ENCODE measurements at places on chromosomes 4 and X.
A peak's percentile ranks its signal among the peaks of the same experiment; 100 is the strongest.

DNA sequence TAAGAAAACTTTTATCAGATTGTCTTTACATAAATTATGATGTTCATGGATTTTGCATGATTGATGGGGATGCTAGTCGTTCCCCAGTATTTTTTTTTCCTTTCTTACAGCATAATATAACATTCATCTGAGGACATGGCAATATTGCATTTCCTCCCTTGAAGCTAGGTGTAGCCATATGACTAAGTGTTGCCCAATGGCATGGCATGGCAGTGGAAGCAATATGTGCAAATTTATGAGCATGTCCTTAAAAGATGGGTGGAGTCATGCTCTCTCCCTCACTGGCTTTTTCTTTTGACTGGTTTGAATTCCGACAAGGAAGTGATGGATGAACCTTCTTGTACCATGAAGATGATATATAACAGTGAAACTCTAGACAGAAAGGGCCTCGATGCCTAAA is 96.3 kb downstream of the BANK1 start:
- peak; percentile 33 for DNase-seq

- no peak for DNase-seq
Observed at GRCh38 chr4:69831646-69832325, 28.2 kb downstream of the SULT1E1 start.

- DNase-seq: peak; percentile 68
Observed at GRCh38 chrX:81316163-81316562, 114.3 kb downstream of the SH3BGRL start.

DNA sequence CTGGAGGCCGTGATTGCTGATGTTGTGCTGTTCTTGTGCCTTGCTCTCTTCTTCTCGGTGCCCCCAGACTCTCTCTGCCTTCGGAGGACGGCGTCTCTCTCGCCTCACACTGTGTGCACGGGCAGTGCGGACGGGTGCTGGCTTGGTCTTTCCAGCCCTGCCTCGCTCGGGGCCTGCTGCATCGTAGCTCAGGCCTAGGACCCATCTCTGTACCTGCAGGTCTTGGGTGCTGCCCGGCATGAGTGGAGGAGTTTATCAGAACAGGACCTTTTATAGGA is 18.2 kb downstream of the RGS12 start:
- DNase-seq: no peak

- DNase-seq: no peak
Observed at GRCh38 chr4:123893011-123893981, 496.7 kb downstream of the SPRY1 start.

- DNase-seq: peak; percentile 100
Observed at GRCh38 chr4:74374561-74375327, 9.8 kb downstream of the EREG start.

GRCh38 chrX:136598631-136599030 is 49.3 kb upstream of the CD40LG start:
- peak; percentile 7 for DNase-seq

DNA sequence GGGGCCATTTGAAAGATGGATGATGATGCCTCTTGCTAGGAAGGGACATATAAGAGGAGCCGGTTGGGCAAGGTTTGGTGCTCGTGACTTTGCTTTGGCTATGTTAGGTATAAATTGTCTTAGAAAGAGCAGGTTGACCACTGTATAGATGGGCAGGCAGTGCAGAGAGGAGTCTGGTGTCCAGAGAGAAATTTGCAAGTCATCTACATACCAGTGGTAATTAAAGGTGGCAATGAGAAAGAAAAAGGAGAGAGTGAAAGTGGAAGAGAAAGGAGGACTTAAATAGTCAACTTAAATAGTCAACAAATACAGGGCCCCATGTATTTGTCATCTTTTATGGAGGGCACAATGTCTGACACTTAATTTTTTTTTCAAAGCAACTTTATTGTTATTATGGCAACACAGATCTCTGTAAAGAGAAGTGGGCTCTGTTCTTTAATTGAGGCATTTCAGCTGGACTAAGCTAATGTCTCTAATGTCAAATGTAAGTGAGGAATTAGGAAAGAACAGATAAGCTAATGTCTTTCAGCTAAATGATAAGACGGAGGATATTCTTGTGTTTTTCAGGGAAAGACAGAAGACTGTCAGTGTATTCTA is 75.4 kb upstream of the ANXA3 start:
- no peak for DNase-seq

DNA sequence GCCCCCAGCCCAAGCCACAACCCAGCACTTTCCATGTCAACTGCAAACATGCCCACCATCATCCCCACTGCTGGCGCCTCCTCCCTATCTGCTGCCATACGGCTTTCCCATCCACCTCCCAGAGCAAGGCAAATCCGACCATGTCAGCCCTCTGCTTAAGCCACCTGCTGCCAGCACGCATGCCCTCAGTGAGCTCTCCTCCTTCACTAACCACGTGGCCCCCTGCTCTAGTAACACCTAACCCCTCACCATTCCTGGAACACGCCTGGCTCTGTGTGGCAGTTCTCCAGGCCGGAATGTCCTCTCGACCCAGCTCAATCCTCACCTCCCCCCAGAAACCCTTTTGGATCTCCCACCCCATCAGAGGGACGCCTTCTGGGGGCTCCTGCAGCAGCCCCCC is 17.4 kb downstream of the BCAP31 start:
- DNase-seq: no peak

DNA sequence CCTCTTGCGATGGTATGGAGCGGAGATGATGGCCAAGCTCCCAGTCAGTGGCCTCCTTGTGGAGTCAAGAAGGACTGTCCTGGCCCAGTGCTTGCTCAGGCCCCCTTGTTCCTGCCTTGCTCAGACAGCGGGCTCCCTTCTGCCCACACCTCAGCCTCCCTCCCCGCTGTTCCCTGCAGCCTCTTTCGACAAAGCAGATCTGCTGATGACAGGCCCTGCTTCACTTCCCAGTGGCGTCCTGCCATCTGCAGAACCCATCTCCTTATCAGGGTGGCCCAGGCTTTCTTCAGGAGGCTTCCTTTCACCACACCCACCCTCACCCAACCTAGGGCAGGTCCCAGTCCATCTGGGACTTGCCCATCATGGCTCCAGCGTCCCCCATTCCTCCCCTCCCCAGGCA is 80.0 kb downstream of the CLDN34 start:
- DNase-seq: no peak

- no peak for DNase-seq
Observed at GRCh38 chr4:73281982-73282381, 23.4 kb upstream of the ANKRD17 start.

GRCh38 chr4:184450045-184450444 is 24.3 kb downstream of the IRF2 start:
- peak; percentile 41 for DNase-seq

GRCh38 chr4:8150152-8151090 is 8.2 kb downstream of the ABLIM2 start:
- no peak for DNase-seq

DNA sequence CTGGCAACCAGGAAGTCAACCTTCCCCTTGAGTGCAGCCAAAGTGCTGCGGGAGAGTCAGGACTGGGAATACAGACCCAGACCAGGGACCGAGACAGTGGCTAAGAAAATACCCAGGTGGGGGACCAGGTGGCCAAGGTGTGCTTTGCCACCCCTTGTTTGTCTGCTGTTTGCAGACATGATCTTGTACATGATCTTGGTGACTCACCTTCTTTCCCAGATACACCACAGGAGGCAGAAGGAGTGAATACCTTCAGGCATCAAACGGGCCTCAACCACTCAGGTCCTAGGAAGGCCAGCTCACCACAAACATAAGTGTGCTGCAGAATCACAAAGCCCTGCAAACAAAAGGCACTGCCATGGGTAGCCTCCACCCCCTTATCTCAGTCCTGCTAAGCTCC is 62.0 kb downstream of the CNGA2 start:
- DNase-seq: peak; percentile 21

- DNase-seq: peak; percentile 62
Observed at GRCh38 chr4:150001815-150002214, 76.4 kb upstream of the DCLK2 start.

- DNase-seq: peak; percentile 28
Observed at GRCh38 chrX:121755541-121755940, 708.1 kb downstream of the GLUD2 start.

GRCh38 chrX:69136546-69137331 is 28.5 kb downstream of the PJA1 start:
- DNase-seq: no peak

- peak; percentile 8 for DNase-seq
Observed at GRCh38 chr4:112765317-112765974, 128.5 kb downstream of the LARP7 start.

DNA sequence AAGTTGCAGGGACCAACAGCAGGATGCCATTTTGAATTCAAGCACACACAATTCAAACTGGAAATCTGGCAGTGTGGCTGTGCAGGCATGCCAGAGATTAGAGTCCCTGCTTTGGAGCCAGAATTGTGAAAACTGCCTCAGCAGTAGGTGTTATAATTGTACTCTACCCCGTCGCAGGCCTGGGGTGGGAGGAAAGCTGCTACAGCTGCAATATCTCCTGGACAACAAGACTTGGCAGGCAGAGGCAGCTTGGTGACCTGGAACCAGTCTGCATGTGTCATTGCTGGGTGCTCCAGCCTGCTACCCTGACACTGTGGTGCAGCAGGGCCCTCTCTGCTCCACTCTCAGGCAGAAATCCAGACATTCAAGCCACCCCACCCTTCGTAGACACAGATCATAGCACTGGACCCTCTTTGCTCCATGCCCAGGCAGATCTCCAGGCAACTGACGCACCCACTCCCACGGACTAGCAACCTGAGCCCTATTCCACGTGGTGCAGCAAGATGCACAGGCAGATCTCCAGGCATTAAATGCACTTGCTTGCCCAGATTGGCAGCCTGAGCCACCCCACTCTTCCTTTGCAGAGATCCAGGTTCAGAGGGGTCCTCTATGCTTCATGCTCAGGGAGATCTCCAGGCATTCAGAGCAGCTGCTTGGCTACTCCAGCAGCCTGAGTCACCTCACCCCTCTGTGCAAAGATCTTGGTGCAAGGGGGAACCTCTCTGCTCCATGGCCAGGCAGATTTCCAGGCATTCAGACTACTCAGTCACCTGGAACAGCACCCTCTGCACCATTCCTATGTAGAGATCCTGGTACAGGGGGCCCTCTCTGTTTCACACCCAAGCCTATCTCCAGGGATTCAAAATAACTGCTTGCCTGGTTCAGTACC is 140.5 kb downstream of the LRBA start:
- peak; percentile 5 for DNase-seq

DNA sequence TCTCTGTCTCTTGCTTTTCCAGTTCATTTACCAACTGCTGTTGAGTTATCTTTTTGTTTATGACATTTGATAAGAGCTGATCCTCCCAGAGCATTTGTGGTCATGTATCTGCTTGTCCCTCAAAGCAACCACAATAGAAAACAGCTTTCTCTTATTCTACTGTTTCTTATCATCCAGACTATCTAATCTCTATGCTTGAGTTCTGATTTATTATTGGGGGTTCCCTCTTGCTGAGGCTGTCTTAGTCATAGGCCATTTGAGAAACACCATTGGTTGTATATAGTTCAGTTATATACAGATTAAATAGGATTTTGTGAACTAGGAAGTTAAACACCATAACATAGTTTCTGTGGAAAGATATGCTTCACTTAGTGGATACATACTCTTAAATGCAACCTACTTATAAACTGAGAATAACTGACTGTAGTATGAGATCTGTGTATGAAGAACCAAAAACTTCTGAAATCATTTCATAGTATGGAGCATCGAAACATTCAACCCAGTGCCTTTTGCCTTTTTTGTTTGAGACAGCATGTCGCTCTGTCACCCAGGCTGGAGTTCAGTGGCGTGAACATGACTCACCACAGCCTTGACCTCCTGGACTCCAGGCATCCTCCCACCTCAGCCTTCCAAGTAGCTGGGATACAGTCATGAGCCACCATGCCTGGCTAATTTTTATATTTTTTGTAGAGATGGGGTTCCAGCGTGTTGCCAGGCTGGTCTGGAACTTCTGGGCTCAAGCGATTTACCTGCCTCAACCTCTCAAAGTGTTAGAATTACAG is 75.8 kb downstream of the STIM2 start:
- DNase-seq: peak; percentile 6

DNA sequence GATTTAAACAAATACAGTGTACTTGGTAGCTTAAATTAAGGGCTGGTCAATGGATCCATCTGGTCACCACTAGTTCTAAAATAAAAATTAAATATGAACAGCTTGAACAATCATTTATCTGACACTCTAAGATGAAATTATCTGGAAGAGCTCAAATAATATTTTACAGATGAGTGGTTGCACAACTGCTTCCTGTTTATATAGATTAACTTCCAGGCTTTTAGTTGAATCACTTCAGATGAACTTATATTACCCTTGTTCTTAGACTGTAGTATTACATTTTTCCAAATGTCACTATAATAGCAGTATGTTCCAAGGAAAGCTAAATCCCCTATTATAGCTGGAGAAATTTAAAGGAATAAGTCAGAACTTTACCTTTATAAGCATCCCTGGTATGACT is 92.4 kb upstream of the SMIM10 start:
- DNase-seq: no peak

DNA sequence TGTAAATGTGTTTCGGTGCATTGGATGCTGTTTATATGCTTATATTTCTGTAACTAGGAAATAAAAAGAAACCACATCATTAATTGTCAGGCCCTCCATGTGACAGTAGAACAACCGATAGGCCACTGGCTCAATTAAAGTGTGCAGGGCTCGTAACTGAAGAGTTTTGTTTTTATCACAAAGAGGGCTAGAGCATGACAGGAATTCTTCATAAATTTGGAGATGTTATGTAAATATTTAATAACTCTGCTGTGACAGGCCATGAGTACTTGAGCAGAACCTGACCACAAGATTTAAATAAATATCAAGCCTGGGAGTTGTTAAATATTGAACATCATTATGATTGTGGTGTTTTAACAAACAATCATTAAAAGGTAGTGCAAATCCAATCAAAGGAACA is 55.9 kb downstream of the MID1 start:
- DNase-seq: no peak

DNA sequence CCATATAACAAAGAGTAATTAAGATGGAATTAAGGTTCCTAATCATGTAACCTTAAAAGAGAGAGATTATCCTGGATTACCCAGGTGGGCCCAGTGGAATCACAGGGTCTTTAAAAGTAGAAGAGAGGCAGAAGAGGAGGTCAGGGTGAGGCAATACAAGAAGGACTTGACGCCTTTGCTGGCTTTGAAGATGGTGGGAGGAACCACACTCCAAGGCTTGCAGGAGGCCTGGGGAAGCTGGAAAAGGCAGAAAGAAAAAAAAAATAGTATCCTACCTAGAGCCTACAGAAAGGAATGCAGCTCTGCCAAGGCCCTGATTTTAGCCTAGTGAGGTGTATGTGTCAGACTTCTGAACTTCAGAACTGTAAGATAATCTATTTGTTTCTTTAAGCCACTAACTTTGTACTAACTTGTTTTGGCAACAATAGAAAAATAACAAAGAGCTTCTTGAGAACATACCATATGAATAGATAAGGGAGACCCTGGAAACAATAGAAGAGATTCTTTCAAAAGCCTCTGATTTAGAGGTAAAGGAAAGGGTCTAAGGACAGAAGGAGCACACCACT is 229.9 kb upstream of the TTC29 start:
- peak; percentile 36 for DNase-seq

DNA sequence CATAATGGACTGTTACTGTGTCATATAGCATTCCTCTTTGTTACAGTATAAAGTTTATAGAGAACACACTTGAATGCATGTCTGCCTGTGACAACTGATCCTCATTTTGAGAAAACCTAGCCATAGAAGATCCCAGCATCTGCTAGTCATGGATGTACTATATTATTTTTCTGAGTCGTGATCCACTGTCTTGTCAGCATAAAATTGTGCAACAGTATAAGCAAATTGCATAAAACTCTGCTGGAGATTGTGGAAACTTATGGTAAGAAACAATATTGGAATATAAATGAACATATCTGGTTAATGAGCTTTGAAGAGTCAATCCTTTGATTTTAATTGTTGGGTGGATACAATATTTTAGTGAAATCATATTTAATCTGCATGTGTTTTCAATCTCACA is 3.6 kb downstream of the NEIL3 start:
- DNase-seq: peak; percentile 51

- no peak for DNase-seq
Observed at GRCh38 chr4:84796394-84796793, 170.1 kb downstream of the WDFY3 start.
